ENCODE measurements at places on chromosomes 11 and 22. TPM values are rescaled to one million over a fixed set of nuclear protein-coding genes. Genes with fewer than 3 reads are reported as not detected.

The FAM111B gene
- 5.6 TPM for total RNA-seq

The TMPRSS4 gene
- not detected for total RNA-seq

The USP2 gene
- total RNA-seq = 0.26 TPM

The UBTFL1 gene
- not detected for total RNA-seq

The HDHD5 gene
- 35.9 TPM for total RNA-seq

The JAML gene
- total RNA-seq = not detected

The GPR83 gene
- total RNA-seq = not detected

Data from epithelial cell of alveolus of lung (primary cell).